Smooth muscle cell of the umbilical artery (primary cell): ENCODE measurements at places on chromosomes 6 and 20. TPM values are rescaled to one million over a fixed set of nuclear protein-coding genes. Genes with fewer than 3 reads are reported as not detected.

XKR7 gene
- total RNA-seq, result under 0.01 TPM in 1 of 2 replicates, not detected in the other

KCNK5 gene
- not detected in 2 replicates for total RNA-seq

ARG1 gene
- total RNA-seq, result not detected in 2 replicates

SSTR4 gene
- not detected in 2 replicates for total RNA-seq

LPIN3 gene
- 5.9 and 7.0 TPM in 2 replicates for total RNA-seq

RCAN2 gene
- 0.05 TPM in 1 of 2 replicates, not detected in the other for total RNA-seq

MICA gene
- 83.3 and 207 TPM in 2 replicates for total RNA-seq

CRISP3 gene
- total RNA-seq, result not detected in 2 replicates

ANGPT4 gene
- total RNA-seq, result not detected in 2 replicates
